Type B pancreatic cell (in vitro differentiated cells): ENCODE measurements at places on chromosomes 11 and 22. TPM values are rescaled to one million over a fixed set of nuclear protein-coding genes. Genes with fewer than 3 reads are reported as not detected.

C22orf31 gene
- total RNA-seq = 0.63 TPM in 1 of 2 replicates, not detected in the other

OR5M10 gene
- total RNA-seq = not detected in 2 replicates

OR51A2 gene
- total RNA-seq = not detected in 2 replicates

CCDC188 gene
- total RNA-seq = 2.6 and 4.3 TPM in 2 replicates

TH gene
- total RNA-seq = 2.2 and 11.1 TPM in 2 replicates

PLA2G6 gene
- 64.1 and 78.6 TPM in 2 replicates for total RNA-seq

XBP1 gene
- total RNA-seq = 127 and 170 TPM in 2 replicates

DEFB131B gene
- not detected in 2 replicates for total RNA-seq

NR1H3 gene
- total RNA-seq = 14.2 and 18.9 TPM in 2 replicates

SPON1 gene
- total RNA-seq = 14.8 and 31.7 TPM in 2 replicates

HYLS1 gene
- 4.3 and 6.5 TPM in 2 replicates for total RNA-seq

SLC7A4 gene
- 3.3 and 6.7 TPM in 2 replicates for total RNA-seq

XPNPEP3 gene
- 21.9 and 30.9 TPM in 2 replicates for total RNA-seq

TPBGL gene
- total RNA-seq = 0.31 and 0.56 TPM in 2 replicates

SLC39A13 gene
- total RNA-seq = 28.7 and 44.8 TPM in 2 replicates

UPK2 gene
- total RNA-seq = 26.8 and 30.1 TPM in 2 replicates

MMP7 gene
- total RNA-seq = 1.8 and 3.5 TPM in 2 replicates

VSIG10L2 gene
- 0.31 TPM in 1 of 2 replicates, not detected in the other for total RNA-seq

CRYBA4 gene
- 1.0 TPM in 1 of 2 replicates, not detected in the other for total RNA-seq

ANO5 gene
- total RNA-seq = 4.1 and 4.3 TPM in 2 replicates

ACTN3 gene
- 0.57 and 2.6 TPM in 2 replicates for total RNA-seq

RTN4RL2 gene
- 8.6 and 10.4 TPM in 2 replicates for total RNA-seq

GTSE1 gene
- total RNA-seq = 12.3 and 39.6 TPM in 2 replicates

SAA2 gene
- total RNA-seq = not detected in 2 replicates

FOLR3 gene
- total RNA-seq = not detected in 2 replicates

PIWIL4 gene
- total RNA-seq = 4.2 and 11.6 TPM in 2 replicates

SPI1 gene
- total RNA-seq = not detected in 2 replicates

DGAT2 gene
- 5.9 and 11.2 TPM in 2 replicates for total RNA-seq

PGA3 gene
- 1.3 TPM in 1 of 2 replicates, not detected in the other for total RNA-seq

ALDH3B1 gene
- 0.95 and 1.7 TPM in 2 replicates for total RNA-seq

TMEM45B gene
- 28.2 and 34.0 TPM in 2 replicates for total RNA-seq

WNT7B gene
- 14.8 and 16.4 TPM in 2 replicates for total RNA-seq

C11orf21 gene
- total RNA-seq = 0.51 and 1.2 TPM in 2 replicates

MAPK11 gene
- total RNA-seq = 4.0 and 7.4 TPM in 2 replicates

CCDC89 gene
- 0.19 and 0.77 TPM in 2 replicates for total RNA-seq

NAP1L4 gene
- total RNA-seq = 137 and 172 TPM in 2 replicates

TRPM5 gene
- 0.21 and 0.46 TPM in 2 replicates for total RNA-seq

SAA1 gene
- not detected in 2 replicates for total RNA-seq

MAPK8IP1 gene
- 23.7 and 24.4 TPM in 2 replicates for total RNA-seq

OOSP1 gene
- not detected in 2 replicates for total RNA-seq

BTBD18 gene
- total RNA-seq = not detected in 2 replicates

USP2 gene
- total RNA-seq = 7.4 and 8.2 TPM in 2 replicates

GAL gene
- total RNA-seq = 3.4 and 6.2 TPM in 2 replicates

IFITM10 gene
- total RNA-seq = 3.4 and 7.4 TPM in 2 replicates

OSM gene
- not detected in 2 replicates for total RNA-seq

NCAPD3 gene
- total RNA-seq = 18.0 and 33.9 TPM in 2 replicates

OR52W1 gene
- not detected in 2 replicates for total RNA-seq

VEGFB gene
- 66.3 and 71.8 TPM in 2 replicates for total RNA-seq

KRTAP5-2 gene
- not detected in 2 replicates for total RNA-seq

TLCD5 gene
- total RNA-seq = 3.3 and 11.6 TPM in 2 replicates

RAB38 gene
- total RNA-seq = 10.2 and 16.8 TPM in 2 replicates

OR2AT4 gene
- total RNA-seq = not detected in 2 replicates
